ENCODE measurements at places on chromosomes 4 and X.

DNA sequence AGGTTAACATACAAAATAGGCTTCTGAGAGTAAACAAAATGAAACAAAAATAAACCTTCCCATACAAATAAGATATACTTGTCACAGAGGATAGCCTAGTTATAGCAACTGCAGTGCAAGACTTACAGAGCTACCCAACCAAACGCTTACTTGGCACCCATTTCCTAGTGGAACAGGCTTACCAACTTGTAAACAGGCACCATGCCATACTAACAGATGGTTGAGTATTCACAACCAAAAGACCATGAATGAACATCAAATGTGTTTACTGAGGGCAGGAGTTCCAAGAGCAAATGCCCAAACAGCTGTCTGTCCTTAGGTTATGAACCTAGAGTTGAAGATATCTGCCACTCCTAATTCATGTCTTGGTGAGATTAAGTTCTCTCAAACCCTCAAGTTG lies 2629.2 kb downstream of the PCDH7 start:
- no peak for DNase-seq

- DNase-seq, result no peak
Measured at GRCh38 chrX:103153661-103154060, 60.7 kb upstream of the NXF3 start.

DNA sequence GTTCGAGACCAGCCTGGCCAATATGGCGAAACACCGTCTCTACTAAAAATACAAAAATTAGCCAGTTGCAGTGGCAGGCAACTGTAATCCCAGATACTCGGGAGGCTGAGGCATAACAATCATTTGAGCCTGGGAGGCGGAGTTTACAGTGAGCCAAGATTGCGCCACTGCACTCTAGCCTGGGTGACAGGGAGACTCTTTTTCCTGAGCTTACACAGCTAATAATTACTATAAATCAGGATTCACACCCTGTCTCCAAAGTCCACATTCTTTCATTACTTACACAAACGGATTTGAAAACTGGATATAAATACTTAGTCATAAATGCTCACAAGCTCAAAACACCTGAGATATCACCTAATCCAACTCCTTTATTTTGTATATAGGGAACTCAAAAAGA lies 151.6 kb downstream of the LRBA start:
- no peak for DNase-seq

DNA sequence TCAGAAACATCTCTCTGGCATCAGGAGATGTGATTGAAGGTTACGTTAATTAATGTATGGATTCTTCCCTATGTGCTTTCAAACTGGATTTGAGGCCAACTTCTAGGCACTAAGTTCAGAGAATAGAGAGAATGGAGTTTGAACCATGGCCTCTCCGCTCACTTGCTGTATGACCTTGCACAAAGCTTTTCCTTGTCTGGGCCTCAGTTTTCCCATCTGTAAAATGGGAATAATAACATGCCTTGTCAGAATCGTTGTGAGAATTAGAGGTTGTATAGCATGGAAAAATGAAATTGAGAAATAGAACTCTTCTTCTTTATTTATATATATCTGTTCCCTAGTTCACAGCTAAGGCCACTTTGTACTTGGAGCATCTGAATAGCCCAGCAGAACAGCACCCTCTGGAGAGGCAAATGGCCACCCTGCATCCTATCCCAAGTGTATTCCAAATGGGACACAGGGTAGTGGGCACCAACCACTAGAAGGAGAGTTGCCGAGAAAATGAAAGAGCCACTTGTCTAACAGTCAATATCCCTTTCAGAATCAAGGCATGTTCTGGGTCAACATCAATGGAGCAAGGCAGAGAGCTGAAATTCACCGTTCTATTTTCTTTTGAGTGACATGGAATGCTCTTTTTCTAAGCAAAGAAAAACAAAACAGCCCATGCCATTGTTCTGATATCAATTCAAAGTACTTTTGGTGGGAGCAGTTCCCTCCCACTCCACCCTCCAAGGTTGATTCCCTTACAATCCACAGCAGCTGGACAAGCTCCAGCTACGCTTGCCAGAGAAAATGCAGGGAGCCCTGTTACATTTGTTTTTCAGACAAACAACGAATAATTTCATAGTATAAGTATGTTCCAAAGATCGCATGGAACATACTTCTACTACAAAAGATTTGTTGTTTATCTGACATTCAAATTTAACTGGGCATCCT lies 23.3 kb upstream of the MTM1 start:
- DNase-seq, result no peak

DNA sequence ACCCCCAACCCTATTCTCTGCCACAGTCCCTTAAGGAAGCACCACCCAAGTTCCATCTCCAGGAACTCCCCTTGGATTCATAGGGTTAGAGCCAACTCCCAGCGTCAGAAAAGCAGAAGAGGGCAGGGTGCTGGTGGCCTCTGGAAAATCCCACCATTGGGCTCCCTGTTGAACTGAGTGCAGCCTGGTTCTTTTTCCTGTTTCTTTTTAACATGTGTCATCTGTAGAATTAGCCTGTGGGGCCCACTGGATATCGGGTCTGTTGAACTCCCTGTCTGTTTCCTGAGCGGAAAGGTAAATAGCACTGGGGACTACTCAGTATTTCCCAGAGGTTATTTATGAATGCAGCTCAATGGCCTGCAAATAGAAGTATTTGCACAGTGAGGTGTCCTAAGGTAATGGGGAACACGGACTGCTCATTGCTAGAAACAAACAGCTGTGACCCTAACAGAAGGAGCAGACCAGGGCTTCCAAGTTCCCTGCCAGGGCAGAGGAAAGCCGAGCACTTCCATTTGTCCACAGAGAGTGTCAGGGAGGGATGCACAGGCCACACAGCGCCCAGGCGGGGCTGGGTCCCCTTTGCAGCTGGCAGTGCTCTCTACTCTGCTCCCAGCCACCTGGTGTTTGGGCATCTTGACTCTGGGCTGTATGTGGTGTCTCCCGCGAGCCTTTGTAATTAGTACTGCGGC lies 102.6 kb downstream of the FHDC1 start:
- DNase-seq, result no peak

All from stimulated activated CD8-positive, alpha-beta memory T cell treated with anti-CD3 and anti-CD28 coated beads, Interleukin-7, amount 100 ng/mL, for 1 hour (primary cell).